ENCODE measurements at places on chromosomes 4 and X.

DNA sequence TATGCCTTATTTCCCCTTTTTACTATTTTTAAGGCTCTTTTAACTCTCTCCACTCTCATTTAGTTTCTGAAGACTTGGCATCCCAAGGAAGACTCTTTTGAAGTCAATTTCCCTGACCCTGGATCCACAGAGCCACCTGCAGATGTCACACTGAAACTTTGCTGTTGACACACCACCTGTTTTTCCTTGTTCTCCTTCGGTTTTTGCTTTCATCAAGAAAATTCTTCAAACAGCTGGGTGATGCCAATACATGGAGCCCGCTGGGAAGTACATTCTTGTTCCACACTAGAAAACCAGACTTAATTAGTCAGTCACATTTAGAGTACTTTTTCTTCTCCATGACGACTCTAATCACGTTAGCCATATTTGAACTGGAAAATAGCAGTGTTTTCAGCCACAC lies 293.9 kb downstream of the PDGFC start:
- DNase-seq, result no peak

DNA sequence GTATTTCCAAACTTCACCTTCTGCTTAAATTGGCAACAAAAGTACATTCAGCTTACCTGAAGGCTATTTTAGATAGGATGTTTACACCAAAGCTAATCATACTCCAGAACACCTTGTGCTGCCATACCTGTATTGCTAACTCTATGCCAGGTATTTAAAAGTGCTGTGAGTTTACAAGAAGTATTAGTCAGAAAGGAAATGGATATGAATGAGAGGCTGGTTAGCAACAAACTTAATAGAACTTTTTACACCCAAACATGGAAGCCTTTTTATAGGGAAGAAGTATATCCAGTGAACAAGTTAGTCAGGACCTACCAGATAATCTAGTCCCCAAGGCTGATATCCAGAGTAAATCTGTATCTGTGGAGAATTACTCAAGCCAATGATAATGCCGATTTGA lies 131.2 kb upstream of the SPRY1 start:
- DNase-seq, result no peak

- DNase-seq, result no peak
Measured at GRCh38 chr4:48116582-48116981, 17.5 kb downstream of the TXK start.

GRCh38 chr4:147518086-147518485 lies 37.2 kb downstream of the EDNRA start:
- no peak for DNase-seq

DNA sequence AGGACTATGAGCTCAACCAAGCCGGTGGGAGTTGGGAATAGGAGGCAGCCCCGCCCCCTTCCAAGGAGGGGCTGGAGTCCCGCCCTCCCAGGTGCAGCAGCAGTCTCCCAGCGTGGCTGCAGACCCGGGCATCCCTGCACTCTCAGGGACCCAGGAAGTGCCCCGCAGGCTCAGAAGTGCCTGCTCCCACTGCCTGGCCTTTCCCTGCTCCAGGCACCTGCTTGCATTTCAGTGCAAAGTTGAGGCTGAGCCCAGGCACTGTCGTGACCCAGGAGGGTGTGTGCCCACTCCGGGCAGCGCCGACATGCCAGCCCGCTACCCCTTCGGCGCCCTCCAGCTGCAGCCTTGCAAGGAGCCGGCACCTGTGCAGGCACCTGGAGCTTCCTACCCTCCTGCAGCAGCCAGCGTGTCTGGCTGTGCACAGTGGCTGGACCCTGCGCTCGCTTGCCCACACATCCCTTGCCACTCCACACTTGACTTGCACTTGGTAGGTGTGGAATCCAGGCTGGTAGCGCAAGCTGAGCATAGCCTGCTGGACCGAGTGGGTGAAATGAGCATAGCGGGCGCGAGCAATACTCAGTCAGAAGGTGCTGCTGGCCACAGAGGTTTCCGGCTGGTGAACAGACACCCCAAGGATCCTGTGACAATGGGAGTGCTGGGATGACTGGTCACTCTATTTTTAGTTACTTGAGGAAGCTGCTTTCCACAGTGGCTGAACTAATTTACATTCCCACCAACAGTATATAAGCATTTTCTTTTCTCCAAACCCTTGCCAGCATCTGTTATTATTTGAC lies 236.3 kb downstream of the PCDH10 start:
- no peak for DNase-seq

GRCh38 chrX:47209508-47210238 lies 8.8 kb upstream of the CDK16 start:
- no peak for DNase-seq

DNA sequence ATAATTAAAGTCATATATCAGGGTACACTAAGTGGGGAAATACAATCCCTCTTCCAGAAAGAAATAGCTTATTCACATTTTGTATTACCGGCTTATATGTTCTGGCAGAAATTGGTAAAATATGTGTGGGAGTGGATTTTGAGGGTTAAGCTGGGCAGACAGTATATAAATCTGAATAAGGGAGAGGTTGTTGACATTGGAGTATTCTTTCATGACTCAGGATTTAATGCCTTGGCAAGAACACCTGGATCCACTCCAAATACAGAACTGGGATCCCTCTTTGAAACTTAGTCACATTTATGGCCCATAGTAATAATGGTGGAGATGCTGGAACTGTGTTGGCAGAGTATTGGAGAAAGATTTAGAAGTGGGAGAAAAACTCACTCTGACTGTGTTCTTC lies 54.3 kb upstream of the TET2 start:
- no peak for DNase-seq

GRCh38 chr4:187283201-187283955 lies 559.7 kb upstream of the FAT1 start:
- DNase-seq, result no peak

GRCh38 chr4:153468587-153468986 lies 2.4 kb downstream of the TMEM131L start:
- no peak for DNase-seq

GRCh38 chr4:1048773-1049590 lies 37.6 kb downstream of the FGFRL1 start:
- no peak for DNase-seq

DNA sequence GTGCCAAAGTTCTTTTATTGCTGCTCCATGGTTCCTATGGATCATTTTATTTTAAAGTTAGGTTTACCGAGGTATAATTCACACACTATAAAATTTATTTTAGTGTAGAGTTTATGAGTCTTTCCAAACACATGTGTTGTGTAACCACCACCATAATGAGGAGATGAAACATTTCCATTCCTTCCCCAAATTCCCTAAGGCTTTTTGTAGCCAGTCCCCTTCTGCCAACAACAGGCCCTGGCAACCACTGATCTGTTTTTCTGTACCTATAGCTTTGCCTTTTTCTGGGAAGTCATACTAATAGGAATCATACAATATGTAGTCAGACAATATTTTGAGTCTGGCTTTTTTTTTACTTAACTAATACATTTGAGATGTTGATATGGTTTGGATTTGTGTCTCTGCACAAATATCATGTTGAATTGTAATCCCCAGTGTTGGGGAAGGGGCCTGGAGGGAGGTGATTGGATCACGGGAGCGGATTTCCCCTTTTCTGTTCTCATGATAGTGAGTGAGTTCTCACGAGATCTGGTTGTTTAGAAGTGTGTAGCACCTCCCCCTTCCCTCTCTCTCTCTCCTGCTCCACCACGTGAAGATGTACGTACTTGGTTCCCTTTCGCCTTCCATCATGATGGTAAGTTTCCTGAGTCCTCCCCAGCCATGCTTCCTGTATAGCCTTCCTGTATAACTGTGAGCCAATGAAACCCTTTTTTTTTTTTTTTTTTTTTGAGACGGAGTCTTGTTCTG lies 59.6 kb upstream of the DHX15 start:
- DNase-seq, result no peak

DNA sequence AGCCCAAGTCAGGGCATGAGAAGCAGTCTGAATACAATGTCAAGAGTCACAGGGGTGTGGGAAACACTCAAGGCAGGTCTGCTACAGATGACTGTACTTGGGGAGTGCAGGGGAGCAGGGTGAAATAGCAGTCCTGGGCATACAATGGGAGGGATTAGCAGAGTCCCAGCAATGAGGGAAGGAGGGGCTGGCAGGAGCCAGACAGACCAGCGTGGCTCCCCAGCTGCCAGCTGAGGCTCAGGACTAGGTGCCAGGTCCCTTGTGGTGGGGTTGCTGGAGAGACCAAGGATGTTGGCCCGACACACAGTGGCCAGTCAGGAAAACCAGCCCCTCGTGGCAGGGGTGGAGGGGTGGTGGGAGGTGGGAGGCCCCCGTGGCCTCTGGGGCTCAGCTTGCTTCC lies 86.6 kb downstream of the RTL5 start:
- no peak for DNase-seq

GRCh38 chrX:104567506-104567905 lies 1.5 kb downstream of the IL1RAPL2 start:
- DNase-seq, result no peak

- no peak for DNase-seq
Measured at GRCh38 chr4:36308150-36308549, 26.7 kb downstream of the DTHD1 start.

- no peak for DNase-seq
Measured at GRCh38 chr4:134935320-134935719, 733.7 kb upstream of the PABPC4L start.

DNA sequence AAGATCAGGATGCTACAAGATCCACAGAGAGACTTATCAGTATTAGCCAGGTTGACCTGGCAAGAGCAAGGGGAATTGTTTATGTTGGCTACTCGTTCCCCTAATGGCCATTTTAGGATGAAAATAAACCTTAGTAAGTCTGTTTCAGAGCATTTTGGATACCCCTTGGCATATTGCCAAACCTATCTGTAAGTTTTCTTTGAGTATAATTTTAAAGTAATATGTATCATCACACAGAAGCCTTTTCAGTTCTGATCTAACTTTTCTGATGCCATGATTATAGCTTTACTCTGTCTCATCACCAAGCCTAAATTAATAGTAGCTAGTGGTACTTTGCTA lies 99.7 kb downstream of the TSPAN7 start:
- no peak for DNase-seq

- DNase-seq, result peak; percentile 14
Measured at GRCh38 chr4:22515145-22515887, 550 bp downstream of the ADGRA3 start.

GRCh38 chr4:1772853-1773538 lies 20.1 kb upstream of the FGFR3 start:
- no peak for DNase-seq

- no peak for DNase-seq
Measured at GRCh38 chrX:30881390-30881789, 7.7 kb downstream of the TAB3 start.

- peak; percentile 84 for DNase-seq
Measured at GRCh38 chrX:120755066-120755846, 120.4 kb downstream of the CT47B1 start.

- DNase-seq, result no peak
Measured at GRCh38 chrX:115591856-115592842, 31.2 kb downstream of the PLS3 start.

GRCh38 chrX:49754233-49754857 lies 58.6 kb upstream of the PAGE1 start:
- DNase-seq, result peak; percentile 39

DNA sequence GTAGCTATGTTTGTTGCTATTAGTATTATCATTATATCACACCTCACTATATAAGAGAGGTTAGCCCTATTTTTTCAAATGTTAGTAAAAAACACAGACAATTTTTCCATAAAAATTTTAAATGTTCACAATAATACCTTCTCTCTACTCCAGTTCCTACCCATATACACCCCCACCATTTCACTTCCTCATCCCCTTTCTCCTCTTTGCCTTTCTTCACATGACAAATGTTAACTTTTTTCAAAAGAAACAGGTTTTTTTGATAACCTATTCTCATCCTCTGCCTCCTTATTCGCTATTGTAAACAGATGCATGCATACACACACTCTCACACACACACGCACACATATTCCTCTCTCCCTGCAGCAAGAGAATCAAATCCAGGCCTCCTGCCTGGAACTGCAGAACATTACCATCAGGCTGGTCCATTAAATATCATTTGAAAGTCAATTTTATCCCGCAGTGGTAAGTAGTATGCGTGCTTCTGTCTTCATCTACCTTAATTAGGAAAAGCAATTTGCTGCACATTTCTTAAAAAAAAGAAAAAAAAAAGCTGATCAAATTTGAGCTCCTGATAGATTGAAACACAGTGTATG lies 55.5 kb downstream of the MID1IP1 start:
- DNase-seq, result no peak

DNA sequence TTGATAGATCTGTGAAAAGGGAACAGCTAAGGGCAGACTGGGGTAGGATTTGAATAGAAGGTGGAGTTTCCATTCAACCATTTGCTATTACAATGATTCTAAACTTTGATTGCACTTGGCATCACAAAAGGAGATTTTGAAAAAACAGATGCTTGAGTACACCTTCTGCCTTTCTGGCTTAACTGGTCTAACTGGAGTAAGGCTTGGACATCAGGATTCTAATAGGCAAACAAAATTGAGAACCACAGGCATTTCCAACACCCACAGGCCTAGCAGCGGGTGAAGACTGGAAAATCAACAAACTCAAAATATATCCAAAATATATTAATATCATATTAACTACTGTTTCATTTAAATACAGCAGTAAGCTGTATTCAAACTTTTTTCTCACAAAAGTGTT lies 1.9 kb upstream of the VEGFC start:
- no peak for DNase-seq

Data from RPMI8226 (cell line).